ENCODE measurements at places on chromosomes 5 and 9.

GRCh38 chr5:179795049-179795862, 1.5 kb downstream of the LTC4S start:
- no peak for DNase-seq

- no peak for DNase-seq
These were observed 10.5 kb downstream of the KIF4B start for GRCh38 chr5:155024015-155024414.

DNA sequence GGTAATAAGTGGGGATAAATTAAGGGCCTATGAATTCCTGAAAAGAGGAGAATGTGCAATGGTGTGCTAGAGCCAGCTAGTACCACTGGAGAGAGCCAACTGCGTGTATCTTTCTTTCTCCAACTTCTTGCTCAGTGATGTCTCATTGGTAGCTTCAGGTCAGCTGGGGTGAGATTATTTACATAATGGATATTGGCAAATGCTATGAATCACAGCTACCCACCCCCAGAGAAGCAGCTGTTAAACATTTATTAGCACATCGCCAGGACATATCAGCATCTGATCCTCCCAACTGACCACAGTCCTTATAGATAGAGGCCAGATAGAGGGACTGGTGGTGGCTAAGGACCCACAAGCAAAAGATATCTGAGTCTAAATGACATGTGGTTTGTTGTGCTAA, 421.3 kb downstream of the ACTL7B start:
- DNase-seq, result no peak

DNA sequence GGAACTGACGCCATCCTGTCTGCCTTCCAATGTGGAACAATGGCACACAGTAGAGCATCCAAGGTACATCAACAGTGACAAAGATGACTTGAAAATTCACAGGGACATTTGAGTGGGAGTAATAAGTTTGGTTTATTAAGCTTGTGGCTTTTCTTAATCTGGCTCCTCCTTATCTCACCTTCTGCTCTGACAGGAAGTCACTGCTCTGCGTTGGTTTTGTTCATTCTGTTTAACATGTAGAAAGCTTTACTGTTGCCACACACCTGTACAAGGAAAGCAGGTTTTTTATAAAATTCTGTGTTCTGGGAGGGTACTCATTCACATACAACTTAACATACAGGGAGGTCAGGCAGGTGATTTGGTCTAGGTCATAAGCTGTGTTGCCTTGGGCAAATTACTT, 1.6 kb upstream of the GZMK start:
- no peak for DNase-seq

DNA sequence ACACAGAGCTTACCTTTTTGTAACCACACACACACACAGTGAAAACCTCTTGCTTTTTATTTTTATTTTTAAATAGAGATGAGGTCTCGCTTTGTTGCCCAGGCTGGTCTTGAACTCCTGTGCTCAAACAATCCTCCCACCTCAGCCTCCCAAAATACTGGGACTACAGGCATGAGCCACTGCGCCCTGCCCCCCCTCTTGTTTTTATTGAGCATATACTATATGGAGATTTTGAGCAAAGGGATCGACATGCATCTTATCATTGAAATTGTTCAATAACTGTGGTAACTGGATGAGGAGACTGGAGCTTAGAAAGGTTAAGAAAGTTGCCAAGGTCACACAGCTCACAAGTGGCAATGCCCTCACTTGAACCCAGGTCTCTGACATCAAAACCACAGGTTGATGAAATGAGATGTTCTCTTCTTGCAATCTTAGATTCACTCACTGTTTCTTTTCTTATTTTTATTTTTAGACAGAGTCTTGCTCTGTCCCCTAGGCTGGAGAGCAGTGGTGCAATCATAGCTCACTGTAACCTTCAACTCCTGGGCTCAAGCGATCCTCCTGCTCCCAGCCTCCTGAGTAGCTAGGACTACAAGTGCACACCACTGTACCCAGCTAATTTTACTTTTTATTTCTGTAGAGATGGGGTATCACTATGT, 26.8 kb upstream of the STXBP1 start:
- DNase-seq, result no peak

- no peak for DNase-seq
These were observed 132.7 kb downstream of the PDE4D start for GRCh38 chr5:59760785-59761348.

GRCh38 chr9:97560851-97561250, 59.4 kb downstream of the TMOD1 start:
- DNase-seq, result no peak

- DNase-seq, result no peak
These were observed 127.7 kb upstream of the C9orf72 start for GRCh38 chr9:27701016-27701415.

GRCh38 chr5:122478741-122479442, 166.9 kb downstream of the SNCAIP start:
- DNase-seq, result peak; percentile 80

- no peak for DNase-seq
These were observed 24.2 kb downstream of the CORO2A start for GRCh38 chr9:98168153-98168780.

GRCh38 chr9:18622186-18622836, 148.4 kb downstream of the ADAMTSL1 start:
- DNase-seq, result no peak

- no peak for DNase-seq
These were observed 16.6 kb upstream of the EGFL7 start for GRCh38 chr9:136645903-136646754.

GRCh38 chr9:93222890-93223259, 38.9 kb downstream of the WNK2 start:
- DNase-seq, result no peak

DNA sequence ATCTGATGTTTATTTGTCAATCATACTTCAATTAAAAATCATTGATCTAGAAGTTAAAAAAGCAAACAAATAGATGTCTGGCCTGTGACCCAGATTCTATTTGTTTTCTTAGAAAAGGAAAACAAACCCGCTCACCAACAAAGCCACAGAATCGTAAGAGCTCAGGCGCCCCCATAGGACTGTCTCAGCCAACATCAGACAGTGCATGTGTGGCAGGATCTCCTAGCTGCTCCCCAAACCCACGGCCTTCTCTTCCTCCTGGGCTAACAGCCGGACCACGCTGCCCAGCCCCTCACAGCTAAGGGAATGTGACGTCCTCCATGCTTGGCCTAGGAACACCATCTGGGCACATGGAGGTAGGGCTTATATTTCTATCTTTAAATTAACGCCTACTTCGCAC, 19.4 kb downstream of the OR2Y1 start:
- no peak for DNase-seq

DNA sequence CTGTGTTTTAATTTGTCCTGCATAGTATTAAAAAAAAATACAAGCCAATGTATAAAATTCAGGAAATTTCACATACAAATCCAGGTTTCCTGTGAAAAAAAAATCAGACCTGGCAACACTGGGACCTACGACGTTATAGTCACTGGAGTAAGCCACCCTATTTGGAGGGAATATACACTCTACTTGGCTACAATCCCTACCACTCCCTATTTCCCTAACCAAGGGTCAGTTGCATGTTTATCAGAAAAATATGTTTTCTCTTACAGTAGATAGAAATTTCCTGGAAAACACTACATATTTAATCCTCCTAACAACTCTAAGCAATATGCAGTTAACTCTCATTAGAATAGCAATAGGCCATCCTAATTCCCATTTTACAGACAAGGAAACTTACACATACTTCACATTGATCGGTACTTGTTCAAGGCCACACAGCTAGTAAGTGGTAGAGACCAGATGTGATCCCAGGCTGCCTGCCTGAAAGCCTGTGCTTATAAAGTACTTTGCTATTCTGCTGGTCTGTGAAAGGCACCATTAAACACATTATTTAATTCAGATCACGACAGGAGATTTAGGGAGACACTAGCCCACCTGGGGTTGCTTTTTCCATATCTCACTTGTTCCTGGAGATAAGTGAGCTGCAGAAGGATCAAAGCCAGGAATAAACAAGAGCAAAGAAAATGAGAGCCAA, 70.8 kb downstream of the MFAP3 start:
- DNase-seq, result no peak

DNA sequence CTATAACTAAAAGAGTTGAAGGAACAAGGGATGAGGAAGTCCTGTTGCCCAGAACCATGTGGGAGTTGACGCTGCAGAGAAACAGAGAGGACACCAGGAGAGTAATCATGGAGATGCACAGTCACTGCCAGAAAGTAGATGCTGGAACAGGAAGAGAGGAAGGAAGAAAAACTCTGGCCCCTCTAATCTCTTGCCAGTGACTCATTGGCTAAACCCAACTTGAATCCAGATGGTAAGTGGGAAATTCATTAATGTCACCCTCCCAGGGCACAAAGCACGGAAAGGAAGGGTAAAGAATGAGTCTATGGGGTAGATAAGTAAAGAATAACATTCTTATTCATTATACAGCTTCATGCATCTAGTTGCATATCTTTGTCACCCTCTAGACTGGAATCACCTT, 631.9 kb downstream of the PRELID2 start:
- no peak for DNase-seq

- no peak for DNase-seq
These were observed at the start of gene AFAP1L1 for GRCh38 chr5:149271716-149272563. AFAP1L1 (plus strand) TSS chr5:149271859; CDS start chr5:149271969, 110 bp downstream.

- no peak for DNase-seq
These were observed 2.9 kb downstream of the DPH7 start for GRCh38 chr9:137575716-137576411.

GRCh38 chr5:138594305-138595058, 19.3 kb upstream of the HSPA9 start:
- DNase-seq, result no peak

DNA sequence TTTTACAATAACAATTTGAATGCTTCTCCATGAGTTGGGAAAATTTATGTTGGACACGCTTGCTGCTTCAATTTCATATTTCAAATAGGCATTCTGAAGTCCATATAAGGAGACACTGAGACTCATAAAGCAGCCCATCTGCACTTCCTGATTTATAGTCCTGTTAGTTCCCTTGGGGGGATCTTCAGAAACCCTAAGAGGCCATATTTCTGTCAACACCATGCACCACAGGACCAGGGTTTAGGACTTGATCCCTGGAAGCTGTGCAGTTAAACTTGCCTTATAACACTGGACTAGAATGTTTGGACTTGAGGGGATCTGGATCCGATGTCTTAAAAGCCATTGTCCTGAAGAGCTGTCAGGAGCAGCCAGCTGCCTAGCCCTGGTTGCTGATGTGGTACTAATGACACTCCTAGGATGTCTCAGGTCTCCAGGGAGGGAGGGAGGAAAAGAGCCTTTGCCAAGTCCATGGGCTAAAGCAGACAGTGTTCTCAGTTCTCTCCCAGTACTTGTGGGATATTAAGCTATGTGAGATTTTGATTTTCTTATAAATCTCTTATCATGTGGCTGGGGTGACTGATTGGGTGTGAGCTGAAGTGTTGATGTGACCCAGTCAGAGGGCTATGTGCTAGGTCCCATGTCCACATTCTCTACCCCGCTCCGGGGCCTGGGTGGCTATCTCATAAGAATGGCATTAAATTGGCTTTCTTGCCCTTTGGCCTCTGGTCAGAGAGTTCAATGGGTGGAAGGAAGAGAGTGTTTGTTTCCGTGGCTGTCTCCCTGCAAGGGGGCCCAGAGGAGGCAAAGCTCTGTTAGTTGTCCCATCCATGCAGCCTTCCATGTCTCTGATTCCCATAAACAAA, 399.8 kb downstream of the OSTF1 start:
- no peak for DNase-seq

DNA sequence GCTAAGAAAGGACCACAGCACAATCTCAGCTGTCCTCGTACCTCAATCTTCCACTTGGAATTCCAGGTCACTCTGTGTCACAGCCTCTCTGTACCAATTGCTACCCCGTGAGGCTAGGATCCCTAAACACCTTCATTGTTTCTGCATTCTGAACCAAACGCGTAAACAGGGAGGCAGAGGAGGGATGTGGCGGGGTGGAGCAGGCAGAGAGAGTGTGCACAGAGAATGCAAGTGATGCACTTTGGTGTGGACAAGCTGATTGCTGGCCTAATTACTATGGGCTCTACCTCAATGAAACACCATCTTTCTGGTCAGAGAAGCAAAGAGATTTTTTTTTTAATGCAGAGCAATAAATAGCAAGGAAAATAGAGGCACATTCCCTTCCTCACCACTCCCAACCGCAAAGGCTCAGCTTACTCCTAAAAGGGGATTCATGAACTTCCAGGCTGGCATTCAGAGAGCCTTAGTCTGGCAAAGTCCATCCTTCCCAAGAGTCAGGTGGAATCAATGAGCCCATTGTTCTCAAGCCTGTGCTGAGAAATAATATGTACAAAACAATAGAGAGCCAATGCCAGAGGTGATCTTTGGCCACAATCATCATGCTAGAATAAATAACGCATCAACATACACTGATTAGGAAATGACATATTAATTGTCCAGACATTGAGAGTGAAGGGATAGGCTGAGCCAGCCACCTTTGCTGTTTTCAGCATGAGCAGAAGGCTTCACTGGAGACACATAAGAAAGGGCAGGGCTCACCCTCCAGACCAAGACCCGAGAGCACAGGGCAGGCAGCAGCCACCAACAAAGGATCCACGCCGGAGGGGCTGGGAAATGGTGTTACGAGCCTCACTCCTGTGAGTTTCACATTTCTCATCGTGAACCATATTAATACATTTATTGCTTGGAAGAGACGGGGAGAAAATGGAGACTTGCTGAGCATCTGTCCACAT, 278.8 kb downstream of the ENC1 start:
- no peak for DNase-seq

- no peak for DNase-seq
These were observed 751 bp upstream of the RIC1 start for GRCh38 chr9:5628183-5628529.

DNA sequence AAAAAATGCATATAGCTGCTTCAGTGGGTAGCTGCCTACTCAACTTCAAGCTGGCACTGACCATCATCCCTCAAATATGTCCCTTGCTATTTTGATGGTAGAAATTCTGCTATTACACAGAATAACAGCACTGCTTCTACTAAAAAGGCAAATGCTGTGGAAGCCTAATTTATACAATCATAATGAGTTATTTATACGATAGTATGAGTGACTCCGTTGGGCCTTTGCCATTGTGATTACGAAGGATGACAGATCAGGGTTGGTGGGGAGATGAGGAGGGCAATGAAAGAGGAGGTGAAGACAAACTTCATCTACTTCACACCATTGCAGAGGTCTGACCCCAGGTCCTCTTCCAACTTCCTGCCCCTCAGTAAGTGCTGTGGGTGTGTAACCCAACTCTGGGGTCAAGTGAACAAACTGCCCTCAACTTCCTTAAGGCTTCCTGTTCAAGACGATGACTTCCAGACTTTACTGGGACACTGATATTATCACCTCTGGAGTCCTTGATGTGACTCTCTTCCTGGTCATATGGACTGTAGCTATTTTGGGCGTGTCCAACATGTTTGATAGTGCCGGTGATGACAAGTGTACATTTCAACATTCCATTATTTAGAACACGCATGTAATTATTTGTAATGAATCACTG, 74.1 kb upstream of the RPS23 start:
- no peak for DNase-seq

Measured in AG09309 (cell line).